Dorsolateral prefrontal cortex (tissue), 122 donors: ENCODE measurements at places on chromosomes 12 and 14.

DNA sequence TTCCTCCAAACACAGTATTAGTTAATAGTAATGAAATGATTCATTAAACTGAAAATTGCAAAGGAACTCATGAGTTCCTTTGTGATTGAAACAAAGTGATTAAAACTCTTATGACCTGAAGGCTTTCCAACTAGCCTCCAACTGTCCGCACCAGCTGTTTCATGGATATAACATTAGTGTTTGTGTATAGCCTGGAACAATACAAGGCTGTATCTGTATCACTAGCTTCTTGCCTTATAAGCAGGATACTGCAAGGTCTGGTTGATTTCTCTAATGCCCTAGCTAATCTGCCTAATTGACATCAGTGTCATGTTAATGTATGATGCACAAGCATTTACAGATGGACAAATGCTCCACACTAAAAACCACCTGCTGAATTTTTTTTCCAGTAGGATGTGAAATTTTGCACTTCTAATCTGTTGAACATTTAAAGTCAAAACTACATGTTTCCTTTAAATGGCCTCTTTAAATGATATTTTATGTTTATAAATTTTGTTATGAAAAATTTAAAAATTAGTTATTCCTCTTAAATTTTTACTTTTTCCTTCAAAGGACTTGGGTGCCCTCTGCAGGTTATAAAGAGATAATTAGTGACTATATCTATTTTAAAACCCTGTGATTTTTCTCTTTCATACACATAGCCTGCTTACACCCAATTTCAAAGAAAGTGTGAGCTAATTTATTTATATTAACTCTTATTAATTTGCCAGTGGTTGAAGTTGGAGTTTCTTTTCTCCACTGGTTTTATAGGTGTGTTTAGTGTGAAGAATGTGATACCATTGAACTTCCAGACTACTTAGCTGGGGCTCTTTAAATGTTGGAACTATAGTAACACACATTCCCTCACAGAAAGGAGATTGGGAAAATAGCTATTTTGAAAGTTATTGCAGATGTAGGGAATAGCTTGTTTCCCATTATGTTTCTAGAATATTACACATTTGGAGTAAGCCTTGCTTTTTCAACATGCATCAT, 25.4 kb downstream of the AP5M1 start:
- DNase-seq = no peak

DNA sequence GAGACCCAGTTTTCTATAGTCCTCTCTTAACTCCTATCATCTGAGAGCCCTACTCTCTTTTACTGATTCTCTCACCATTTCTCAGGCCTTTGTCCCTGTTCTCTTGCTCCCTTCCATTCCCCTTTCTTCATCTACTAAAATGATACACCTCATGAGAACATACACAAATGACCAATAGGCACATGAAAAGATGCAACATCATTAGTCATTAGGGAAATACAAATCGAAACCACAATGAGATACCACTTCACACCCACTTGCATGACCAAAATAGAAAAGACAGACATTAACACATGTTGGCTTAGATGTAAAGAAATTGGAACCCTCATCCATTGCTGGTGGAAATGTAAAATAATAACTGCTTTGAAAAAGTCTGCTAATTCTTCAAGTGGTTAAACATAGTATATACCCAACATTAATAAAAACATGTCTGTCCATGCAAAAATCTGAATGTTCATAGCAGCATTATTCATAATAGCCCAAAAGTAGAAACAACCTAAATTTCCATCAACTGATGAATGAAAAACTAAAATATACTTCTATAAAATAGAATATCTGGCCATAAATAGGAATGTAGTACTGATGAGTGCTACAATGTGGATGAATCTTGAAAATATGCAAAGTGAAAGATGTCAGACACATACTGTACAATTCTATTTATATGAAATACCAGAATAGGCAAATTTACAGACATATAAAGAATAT, 66.0 kb downstream of the DENND5B start:
- DNase-seq = no peak

GRCh38 chr14:63933110-63933509, 80.3 kb downstream of the SYNE2 start:
- DNase-seq = no peak

GRCh38 chr12:81284137-81284536, 206.3 kb downstream of the ACSS3 start:
- DNase-seq = no peak
